AG20443 (cell line): ENCODE measurements at places on chromosomes 2 and 18.

DNA sequence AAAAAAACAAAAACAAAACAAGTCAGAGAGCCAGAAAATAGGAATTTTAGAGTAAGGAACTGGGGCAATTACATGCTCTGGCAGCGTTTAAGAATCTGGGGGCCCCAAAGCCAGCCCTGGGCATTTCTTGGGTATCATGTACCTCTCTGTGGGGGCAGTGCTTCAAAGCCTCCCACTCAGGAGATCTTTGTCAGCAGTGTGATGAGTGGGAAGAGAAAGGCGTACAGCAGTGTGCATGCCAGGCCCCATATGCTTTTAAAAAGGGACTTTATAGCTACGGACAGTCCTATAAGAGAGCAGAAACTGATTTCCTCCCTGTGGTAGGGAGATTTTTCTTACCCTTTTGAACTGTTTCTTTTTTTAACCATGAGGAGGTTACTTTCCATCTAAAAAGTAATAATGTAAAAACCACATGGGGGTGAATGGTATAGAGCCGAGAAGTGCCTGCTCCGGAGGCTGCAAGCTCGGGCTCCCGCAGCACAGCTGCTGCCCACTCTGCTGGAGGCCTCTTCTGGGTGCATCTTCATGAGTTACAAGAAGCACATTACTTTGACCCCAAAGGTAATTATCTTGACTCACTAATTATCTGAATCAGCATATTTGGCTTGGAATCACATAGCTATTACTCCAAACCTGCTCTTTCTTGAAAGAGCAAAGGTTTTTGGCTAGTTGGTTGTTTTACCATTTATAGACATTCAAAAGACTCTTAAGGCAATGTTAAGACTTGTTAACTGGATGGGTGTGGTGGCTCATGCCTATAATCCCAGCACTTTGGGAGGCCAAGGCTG, 46.4 kb downstream of the PROC start:
- DNase-seq, result no peak

DNA sequence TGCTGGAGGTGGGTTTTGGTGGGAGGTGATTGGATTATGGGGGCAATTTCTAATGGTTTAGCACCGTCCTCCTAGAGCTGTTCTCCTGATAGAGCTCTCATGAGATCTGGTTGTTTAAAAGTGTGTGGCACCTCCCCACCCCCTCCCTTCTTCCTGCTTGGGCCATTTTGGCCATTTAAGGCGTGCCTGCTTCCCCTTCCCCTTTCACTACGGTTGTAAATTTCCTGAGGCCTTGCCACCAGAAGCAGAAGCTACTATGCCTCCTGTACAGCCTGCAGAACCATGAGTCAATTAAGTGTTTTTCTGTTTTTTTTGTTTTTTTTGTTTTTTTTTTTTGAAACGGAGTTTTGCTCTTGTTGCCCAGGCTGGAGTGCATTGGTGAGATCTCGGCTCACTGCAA, 335.7 kb upstream of the HS6ST1 start:
- DNase-seq, result no peak

DNA sequence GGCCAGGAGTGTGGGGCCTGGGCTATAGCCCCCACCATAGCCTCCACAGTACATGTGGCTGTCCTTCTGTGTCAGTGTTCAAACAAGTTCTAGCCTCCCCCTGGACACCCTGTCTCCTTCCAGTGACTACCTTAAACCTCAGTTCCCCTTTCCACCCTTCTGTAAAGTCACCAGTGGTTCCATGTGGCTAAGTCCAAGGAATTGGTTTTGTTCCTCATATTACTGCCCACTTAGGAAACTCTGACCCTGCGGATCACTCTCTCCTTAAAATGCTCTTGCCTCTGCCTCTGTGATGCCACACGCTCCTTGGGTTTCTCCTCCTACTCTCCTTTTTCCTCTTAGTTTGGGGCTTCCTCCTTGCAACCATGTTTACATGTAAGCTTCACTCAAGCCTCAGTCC, 27.8 kb upstream of the REL start:
- DNase-seq, result no peak

DNA sequence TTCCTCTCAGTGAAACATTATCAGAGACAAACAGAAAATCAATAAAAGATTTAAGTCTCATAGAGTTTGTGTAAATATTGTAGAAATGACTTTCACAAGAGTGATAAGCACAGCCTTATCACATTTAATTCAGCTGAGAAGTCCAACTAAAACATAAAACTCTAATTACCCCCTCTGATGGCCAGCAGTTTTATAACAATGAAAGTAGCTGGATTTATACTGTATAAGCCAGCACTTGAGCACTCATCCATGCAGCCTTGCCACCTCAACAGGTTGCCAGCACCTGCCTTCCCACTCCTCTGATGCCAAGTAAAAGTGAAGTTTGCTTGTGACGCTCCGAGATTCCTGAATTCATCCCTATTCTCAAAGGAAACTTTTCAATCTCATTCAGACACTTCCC, 103.0 kb upstream of the STK39 start:
- no peak for DNase-seq

GRCh38 chr18:9283791-9284190, 50.8 kb upstream of the TWSG1 start:
- no peak for DNase-seq

GRCh38 chr2:232577841-232578240, 27.4 kb downstream of the EIF4E2 start:
- DNase-seq, result no peak

DNA sequence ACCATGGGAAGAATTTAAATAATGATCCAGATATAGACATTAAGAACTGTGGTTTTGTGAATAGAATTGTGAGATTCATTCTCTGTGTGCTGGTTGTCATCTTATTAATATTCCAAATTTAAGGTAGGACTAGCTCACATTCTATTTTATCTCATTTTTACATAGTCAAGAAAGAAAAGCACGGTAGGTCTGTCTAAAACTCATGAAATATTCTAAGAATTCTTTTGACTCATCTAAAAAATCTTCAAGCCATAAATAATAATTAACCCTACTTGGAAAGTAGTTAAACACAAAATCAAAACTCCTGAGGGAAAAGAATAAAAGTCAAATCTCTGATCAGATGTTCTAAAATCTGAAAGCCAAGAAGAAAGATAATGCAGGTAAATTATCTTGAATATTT, 388.8 kb upstream of the CHAC2 start:
- DNase-seq, result no peak

DNA sequence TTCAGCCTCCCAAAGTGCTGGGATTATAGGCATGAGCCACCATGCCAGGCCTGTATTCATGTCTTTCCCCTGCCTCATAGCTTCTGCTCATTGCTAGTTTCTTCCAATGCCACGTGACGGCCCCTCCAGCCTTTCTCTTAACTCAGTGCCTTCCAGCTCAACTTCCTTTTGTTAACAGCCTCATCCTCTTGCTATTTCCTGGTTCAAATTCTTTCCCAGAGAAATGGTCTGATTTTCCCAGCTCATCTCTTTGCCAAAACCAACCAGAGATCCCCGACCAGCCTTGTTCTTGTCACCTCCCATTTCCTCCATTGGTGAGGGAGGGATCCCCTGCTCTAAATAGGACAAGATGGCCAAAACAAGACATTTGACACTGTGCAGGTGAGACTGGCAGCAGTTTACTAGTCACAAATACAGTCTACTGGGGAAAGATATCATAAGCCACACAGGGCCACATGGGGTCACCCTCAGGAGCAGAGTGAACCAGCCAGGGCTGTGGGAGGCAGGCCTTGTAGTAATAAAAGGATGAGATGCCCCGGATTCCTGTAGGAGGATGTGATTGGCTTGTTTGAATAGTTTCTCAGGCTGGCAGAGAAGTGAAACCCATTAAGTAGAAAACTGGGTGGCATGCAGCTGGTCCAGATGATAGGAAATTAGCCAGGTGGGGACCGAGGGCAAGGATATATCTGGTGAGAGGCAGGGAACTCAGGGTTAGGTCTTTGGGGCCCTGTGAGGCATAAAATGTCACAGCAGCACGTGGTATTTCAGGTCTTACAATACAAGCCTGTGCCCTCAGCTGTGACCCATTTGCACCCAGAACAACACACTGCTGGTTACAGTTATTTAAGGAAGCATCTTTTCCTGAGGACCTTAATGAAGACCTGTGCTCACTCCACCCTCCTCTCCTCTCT, 6.4 kb downstream of the CD207 start:
- peak; percentile 59 for DNase-seq

DNA sequence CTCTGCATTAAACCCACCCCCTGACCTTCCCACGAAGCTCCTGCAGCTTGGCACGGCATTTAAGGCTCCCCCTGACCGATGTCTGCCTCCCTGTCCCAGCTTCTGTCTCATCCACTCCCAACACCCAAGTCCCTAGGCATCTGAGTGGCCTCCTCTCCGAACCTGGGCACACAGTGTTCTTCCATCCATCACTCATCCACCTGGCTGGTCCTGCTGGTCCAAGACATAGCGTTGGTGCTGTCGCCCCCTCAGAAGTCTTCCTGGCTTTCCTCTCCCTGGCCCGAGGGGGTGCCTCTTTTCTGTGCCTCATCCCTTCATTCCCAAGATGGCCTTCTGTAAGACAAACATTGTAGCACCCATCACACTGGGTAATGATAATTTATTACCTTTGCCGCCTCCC, 323.6 kb downstream of the GBX2 start:
- DNase-seq, result no peak

DNA sequence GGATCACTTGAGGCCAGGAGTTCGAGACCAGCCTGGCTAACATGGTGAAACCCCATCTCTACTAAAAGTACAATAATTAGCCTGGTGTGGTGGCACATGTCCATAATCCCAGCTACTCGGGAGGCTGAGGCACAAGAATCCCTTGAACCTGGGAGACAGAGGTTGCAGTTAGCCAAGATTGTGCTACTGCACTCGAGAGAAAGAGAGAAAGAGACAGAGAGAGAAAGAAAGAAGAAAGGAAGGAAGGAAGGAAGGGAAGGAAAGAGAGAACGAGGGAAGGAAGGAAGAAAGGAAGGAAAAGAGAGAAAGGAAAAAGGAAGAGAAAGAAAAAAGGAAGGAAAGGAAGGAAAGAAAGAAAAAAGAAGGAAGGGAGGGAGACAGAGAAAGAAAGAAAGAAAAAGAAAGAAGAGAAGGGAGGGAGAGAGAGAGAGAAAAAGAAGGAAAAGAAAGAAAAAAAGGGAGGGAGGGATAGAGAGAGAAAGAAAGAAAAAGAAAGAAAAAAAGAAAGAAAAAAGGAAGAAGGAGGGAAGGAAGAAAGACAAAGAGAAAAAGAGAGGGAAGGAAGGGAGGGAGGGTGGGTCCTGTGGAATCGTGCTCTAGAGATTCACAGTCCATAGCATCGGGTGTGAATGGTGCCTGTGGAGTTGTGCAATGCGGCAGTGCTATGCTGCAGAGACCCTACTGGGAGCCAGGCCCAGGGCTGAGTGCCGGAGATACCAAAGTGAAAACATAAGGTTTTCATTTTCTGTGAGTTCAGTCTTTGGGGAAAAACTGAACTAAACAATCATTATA, 4.6 kb upstream of the SDC1 start:
- DNase-seq, result peak; percentile 81
